ENCODE measurements at places on chromosomes 7 and 10.

GRCh38 chr7:40301486-40302068 is 166.8 kb downstream of the SUGCT start:
- no peak for DNase-seq

DNA sequence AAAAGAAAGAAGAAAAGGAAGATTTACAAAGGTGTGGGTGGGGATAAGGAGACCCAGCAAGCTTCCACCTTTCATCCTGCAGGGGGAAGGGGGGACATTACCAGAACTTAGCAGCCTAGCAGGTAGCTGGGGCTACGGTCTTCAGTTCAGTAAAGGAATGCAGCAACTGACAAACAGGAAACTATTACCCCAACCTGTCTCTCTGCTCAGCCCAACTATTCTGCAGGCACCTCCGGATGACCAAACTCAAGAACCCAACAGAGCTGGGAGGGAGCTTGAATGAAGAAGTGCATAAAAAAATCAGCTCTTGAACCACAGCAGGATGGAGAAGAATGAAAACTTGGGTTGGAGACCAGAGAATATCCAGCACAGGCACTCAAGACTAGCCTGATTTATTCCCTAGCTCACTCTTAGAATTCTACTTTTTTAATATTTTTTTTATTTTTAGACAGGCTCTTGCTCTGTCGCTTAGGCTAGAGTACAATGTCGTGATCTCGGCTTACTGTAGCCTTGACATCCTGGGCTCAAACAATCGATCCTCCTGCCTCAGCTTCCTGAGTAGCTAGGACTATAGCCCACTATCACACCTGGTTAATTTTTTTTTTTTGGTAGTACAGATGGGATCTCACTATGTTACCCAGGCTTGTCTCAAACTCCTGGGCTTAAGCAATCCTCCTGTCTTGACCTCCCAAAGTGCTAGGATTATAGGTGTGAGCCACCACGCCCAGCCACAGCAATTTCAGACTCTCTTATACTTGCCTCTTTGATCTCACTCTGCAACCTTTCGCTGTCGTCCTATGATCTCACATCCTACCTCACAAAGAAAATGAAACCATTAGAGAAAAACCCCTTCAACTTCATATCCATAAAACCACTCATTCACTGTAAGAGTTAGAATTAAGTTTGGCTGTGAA is 18.5 kb upstream of the C10orf67 start:
- no peak for DNase-seq

- DNase-seq: no peak
Measured at GRCh38 chr10:130221456-130222375, 85.5 kb downstream of the GLRX3 start.

DNA sequence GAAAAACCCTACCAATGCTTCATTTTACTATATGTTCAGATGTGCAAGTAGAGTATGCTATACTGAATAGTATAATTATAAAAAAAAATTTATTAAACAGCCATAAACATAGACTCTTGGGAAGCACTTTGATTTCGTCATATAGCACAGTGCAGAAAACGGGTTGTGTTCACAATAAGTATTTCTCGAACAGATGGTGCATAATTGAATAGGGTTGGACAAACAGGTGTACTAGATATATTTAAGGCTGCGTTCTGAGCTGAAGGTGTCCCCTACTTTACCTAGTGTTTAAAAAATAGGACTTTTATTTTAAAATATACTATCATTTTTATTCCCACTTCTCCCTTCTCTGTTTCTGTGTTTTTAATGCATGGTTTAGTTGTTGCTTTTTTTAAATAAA is 841.5 kb downstream of the ANKRD7 start:
- no peak for DNase-seq

GRCh38 chr10:132282667-132283603 is 24.8 kb downstream of the STK32C start:
- no peak for DNase-seq

DNA sequence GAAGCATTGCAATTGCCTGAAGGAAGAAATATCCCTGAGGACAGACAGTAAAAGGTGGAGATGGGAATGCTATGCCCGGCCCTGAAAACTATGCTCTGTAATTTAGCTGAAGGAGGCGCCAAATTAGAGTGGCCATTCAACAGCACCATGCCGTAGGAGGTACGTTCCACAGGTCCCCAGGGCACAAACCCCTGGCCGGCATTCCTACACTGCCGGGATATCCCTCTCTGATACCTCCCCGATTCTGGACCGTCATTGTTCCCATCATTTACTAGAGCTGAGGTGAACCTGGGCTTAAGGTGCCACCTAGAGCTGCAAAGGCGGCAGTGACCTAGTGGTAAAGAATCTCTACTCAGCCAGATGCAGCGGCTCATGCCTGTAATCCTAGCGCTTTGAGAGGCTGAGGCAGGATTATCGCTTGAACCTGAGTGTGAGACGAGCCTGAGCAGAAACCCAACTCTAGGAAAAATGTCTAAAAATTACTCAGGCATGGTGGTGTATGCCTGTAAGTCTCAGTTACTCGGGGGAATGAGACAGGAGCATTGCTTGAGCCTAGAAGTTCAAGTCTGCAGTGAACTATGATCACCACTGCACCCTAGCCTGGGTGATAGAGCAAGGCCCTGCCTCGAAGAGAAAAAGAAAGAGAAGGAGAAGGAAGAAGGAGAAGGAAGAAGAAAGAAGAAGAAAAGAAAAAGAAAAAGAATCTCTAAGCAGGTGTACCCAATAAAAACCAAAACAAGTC is 53.0 kb upstream of the TNKS2 start:
- peak; percentile 2 for DNase-seq

DNA sequence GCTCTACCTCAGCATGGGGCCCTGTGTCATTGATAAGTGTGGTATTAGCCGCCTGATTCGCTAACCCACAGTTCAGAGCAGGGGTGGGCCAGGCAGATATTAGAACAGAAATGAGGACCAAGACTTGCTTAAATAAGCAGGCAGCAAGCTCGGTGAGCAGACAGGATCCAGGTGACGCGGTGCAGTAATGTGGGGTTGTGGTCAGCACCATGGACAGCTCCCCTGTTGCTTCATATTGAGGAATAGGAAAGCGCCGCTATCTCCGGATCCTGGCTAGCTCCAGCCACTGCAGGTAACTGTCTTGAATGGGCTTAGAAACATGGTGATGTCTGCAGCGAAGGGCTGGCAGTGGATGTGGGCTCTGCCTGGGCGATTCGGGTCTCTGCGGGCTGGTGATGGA is 51.3 kb upstream of the GPR26 start:
- DNase-seq: no peak

DNA sequence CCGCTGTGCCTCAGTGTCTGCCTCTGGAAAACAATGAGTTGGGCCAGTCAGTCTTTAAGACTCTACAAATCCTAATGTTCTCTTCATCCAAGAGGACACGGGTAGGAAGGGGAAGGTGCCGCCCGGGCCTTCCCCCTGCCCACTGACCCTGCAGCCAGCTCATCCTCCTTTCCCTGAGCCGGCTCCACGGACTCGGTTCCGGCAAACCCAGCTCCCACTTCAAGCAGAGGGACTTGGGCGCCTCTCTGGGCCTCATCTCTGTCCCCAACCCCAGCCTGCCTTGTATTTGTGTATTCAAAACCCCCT is 95.6 kb downstream of the C10orf105 start:
- DNase-seq: no peak

DNA sequence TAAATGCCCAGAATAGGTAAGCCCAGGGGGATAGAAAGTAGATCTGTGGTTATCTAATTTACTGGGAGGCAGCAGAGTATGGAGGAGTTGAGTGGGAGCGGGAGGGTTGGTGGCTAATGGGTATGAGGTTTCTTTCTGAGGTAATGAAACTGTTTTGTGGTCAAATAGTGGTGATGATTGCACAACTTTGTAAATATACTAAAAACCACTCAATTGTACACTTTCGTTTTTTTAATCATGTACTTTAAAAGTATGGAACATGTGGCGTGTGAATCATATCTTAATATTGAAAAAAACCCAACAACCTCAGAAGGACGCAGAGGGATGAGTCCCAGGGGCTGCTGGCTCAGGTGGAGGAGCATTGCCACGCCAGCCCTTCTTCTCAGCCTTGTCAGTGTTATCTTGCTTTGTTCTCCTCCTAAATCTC is 118.1 kb downstream of the WDR11 start:
- DNase-seq: no peak

- DNase-seq: no peak
Measured at GRCh38 chr10:89888321-89889070, 187.1 kb downstream of the KIF20B start.

DNA sequence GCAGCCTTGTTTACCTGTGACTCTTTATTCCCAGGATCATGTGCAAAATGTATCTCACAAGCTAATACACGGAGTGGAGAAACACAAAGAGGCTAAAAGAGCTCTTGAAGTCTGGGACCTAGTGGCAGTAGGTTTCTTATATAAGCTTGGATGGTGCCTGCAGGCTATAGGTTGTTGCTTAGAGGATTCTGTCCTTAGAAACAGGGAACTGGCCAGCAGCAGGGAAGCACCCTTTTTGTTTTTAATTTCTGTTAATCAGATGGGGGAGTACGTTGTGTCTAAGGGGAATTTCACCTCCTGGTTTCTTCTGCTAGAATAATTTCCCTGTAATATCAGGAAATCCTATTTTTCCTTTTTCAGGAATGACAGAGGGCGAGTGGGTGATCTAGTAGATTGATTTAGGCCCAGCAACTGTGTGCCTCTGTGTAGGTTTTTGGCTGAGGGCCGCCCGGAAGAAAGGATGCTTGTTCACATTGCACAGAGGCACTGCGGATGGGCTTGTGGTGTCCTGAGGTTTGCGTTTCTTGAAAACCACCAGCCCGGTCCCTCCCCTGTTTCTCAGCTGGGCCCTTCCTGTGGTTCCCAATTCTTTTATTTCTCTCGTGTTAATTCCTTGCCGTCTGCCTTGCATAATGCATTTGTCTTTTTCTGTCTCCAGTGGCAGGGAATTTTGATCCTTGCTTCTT is 158.0 kb downstream of the CAMK1D start:
- DNase-seq: no peak

DNA sequence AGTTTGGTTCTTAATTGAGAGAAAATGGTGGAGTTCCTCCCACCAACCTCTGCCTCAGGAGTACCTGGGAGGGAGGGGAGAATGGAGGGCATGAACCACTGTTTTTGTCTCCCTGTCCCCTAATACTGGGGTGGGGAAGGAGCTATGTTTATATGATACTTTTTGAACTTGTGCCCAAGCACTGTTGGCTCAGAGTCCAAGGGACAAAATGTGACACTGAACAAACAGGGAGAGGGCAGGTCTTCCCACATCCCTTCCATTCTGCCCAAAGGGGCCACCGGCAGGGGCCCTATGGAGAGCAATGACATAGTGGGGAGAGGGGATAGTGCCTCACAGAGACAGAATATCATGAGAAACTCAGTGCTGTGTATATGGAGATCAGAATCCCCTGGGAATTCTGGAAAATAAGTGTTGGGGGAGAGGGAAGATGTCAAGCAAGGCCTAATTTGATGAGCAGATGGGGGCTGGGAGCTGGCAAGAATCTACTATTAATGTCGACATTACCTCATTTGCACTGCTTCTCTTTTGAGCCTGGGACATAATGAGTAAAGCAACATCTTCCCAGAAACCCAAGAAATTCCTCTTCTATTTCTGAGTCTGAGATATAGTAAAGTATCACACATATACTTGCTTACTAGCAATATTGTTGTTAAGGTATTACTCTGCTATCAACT is 180.6 kb downstream of the CYP26A1 start:
- no peak for DNase-seq

- peak; percentile 68 for DNase-seq
Measured at GRCh38 chr7:36155811-36156361, 2.8 kb downstream of the EEPD1 start.

DNA sequence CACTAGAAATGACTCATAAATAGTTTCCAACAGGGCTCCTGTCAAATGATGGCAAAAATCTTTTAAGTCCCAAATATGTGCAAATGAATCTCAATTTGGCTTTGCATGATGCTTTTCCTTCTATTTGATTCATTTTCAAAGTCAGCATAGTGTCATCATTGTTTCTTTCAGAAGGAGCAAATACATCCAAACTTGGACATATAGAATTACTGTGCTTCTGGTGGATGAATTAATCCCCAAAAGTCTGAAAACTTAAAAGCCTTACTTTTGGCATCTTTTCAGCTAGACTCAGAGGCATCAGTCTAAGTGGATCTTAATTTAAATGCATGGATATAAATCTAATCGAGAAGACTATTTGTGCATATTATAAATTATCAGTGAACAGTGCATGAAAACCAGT is 578.1 kb upstream of the FZD8 start:
- no peak for DNase-seq

DNA sequence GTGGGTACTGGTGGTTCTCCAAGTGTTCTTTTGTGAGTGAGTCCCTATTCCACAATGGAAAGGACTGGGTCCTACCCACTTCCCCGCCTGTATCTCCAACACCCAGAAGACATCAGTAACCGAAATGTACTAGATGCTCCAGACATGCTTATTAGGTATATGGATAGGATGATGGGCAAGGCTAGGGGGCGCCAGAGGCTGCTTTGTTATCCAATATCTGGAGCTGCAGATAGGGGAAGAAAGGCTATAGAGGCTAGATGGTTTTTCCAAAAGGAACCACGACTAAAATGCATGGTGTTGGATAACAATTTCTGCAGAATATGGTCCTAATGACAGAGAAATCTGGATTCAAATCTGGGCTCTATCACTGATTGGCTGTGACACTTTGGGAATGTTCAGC is 56.2 kb upstream of the TM9SF3 start:
- peak; percentile 52 for DNase-seq

DNA sequence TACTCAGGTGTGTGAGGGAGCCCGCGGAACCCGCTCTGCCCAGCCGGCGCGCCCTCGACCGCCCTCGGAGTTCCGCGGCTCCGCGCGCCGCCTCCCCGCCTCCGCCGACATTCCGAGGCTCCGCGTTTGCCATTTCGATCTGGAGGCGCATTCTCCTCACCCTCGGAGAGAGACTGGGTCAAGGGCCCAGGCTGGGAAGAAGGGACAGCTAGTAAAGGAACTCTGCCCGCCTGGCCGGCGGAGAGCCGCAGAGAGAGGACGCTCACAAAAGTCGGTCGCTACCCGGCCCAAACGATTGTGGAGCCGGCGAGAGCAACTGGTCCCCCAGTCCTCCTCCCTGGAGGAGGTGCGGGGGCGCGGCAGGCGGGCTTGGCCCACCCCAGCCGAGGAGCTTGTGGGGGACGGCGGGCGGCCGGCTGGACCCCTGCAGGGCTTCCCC is 74.5 kb upstream of the LEP start:
- no peak for DNase-seq

DNA sequence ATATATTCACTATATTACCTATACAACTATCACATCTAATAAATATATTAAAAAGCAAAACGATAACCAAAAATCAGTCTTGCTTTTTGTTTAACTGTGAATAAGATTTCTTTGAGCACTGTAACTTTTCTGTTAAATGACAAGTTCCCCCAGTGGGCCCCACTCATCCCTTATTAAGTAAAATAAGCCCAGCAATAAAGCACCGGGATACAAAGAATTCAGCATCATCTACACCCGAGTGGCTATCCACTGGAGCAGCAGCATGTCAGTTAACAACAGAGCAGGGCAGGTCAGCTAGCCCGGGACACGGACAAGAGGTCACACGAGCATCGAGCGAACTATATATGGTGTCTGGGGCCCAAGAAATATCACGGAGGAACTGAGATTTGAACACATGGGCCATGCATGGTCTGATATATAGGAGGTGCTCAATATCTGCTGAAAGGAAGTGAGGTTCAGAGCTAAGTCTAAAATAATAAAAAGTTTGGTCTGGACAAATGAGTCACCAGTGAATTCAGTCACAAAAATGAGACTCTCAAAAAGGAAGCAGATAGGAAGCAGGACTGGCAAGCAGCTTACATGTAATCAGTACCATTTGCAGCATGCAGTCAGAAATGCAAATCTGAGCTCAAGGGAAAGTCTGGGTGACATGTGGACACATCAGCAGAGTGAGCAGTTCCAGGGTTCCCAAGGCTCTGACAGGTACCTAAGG is 4.1 kb downstream of the ERCC6 start:
- DNase-seq: no peak
